Thoracic aorta (tissue), 2 donors: ENCODE measurements at places on chromosomes 2 and 18. TPM values are rescaled to one million over a fixed set of nuclear protein-coding genes. Genes with fewer than 3 reads are reported as not detected.

Gene CRACDL
- total RNA-seq: 1.9 TPM

Gene GKN2
- 9.7 TPM for total RNA-seq

DNA sequence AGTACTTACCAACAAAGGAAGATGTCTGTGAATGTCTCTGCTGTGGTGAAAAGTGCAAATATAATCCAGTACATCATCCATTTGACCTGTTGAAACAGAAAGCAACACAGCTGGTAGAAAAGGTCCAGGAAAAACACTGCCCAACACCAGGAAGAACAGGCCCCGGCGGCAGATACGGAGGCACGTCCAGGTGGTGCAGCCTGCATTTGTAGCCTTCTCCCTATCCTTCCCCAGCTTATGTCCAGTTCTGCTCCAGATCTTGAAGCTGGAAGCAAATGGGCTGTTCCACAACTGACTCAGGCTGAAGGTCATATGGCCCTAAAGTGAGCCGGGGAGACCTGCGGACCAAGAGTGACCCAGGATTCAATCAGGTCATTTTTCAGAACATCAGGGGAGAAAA lies 64.7 kb downstream of the MRPL35 start:
- H3K4me1 ChIP-seq: no peaks in the 10 kb centered on the region
- H3K36me3 ChIP-seq: no peaks in the 10 kb centered on the region
- DNase-seq: no peak

DNA sequence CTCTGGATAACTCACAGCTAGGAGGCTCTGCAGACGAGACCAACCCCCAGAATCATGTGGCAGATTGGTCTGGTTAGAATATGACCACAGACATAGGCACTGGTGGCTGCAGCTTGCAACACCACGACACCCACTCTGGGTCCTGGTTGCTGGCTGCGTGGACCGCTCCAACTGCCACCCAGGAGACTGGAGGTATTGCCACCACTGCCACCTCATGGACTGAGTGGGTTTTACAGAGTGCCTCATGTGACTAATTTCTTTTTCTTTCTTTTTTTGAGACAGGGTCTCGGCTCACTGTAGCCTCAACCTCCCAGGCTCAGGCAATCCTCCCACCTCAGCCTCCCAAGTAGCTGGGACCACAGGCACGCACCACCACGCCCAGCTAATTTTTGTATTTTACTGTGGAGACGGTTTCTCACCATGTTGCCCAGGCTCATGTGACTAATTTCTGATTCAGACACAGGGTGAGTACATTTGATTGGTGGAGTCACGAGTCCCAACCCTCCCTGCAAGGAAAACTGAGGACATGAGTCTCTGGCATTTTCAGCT lies 29.9 kb upstream of the NT5DC4 start:
- H3K4me1 ChIP-seq: no peaks in the 10 kb centered on the region
- no peaks in the 10 kb centered on the region for H3K36me3 ChIP-seq
- H3K27me3 ChIP-seq: no peaks in the 10 kb centered on the region
- no peak for DNase-seq
